AML-193 (cell line): ENCODE measurements at places on chromosomes 2 and 18.

DNA sequence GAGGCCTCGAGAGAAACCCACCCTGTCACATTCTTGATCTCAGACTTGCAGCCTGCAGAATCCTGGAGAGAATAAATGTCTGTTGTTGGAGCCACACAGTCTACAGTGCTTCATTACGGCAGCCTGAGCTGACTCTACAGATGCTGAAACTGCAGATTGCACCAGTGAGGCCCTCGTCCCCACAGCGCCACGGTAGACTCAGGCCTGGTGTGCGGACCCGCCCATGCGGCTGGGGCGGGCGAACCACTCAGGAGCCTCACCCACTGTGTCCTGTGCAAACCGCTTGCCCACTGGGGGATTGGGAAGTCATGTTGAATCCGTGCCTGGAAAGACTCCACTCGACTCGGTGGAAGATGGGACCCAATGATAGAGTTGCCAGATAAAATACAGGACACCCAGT, 125.2 kb upstream of the COPS8 start:
- no peak for DNase-seq

DNA sequence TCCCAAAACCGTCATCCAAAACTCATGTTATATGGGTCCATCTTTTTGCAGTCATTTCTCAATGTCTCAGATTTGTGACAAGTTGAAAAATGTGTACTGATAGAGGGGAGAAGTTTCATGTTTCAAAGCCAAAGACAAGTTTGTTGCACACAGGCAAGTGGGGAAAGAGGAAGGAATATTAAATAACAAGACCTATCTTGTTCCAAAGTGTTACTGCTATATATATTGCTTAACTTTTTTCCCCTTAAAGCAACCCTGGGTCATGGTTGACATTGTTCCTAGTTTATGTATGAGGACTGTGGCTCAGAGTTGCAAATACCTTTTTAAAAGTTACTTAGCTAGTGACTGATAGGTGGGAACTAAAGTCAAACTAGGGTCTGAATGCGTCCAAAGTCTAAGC, 1.7 kb downstream of the ITGA4 start:
- peak; percentile 74 for DNase-seq

DNA sequence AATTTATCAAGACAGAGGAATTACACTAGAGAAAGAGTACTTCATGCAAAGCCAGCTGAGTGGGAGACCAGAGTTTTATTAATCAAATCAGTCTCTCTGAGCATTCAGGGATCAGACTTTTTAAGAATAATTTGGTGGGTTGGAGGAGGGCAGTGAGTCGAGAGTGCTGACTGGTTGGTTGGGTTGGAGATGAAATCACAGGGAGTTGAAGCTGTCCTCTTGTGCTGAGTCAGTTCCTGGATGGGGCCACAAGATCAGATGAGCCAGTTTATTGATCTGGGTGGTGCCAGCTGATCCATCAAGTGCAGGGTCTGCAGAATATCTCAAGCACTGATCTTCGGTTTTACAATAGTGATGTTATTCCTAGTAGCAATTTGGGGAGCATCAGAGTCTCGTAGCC, 21.4 kb upstream of the PDCL3 start:
- no peak for DNase-seq

- DNase-seq, result no peak
Measured at GRCh38 chr18:26434887-26435286, 113.5 kb downstream of the KCTD1 start.

- peak; percentile 67 for DNase-seq
Measured at GRCh38 chr2:222561817-222562645, 93.9 kb downstream of the FARSB start.

- DNase-seq, result no peak
Measured at GRCh38 chr2:160075171-160075570, 12.8 kb upstream of the PLA2R1 start.

DNA sequence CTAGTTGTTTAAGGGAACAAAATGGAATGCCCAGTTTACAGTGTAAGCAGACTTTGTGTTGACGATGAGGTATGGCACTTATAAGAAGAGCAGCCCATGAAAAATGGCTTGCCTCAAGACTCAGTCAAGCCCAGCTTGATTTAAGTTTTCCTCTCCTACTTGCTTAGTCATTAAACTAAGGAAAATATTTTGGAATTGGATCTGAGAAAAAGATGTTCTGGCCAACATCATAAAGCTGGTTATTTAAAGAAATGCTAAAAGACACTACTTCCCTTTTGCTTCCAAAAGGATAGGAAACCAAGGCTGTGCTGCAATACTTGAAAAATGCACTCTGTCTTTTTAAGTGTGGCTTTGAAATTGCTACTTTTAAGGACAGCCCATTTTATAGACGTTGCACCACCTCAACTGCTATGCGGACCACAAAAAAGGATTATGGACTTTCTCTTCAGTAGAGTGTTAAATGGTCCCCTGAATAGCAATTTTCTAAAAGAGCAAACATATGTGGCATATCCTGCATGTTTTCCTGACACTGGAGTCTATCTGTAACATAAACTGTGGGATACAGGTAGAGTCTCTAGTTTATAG, 32.1 kb downstream of the CCDC141 start:
- DNase-seq, result peak; percentile 4

DNA sequence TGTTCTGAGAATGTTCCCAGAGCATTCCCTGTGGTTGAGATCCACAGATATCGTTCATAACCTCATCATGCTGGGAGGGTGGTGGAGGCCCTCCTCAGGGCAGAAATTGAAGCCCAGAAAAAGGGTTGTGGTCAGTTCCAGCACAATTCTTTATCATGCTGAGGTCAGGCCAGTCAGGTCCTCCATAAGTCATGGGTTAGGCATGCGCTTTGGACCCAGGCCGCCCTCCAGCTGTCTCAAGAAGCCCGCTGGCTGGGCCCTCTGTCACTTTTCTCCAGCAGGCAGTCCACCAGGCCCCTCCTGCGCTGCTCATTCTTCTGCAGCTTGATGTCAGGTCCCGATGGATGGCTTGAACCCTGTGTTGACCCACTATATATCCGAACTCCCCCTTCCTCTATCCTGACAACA, 151.1 kb upstream of the NT5C1B start:
- no peak for DNase-seq

- no peak for DNase-seq
Measured at GRCh38 chr2:241639385-241639784, 1.9 kb downstream of the ATG4B start.

DNA sequence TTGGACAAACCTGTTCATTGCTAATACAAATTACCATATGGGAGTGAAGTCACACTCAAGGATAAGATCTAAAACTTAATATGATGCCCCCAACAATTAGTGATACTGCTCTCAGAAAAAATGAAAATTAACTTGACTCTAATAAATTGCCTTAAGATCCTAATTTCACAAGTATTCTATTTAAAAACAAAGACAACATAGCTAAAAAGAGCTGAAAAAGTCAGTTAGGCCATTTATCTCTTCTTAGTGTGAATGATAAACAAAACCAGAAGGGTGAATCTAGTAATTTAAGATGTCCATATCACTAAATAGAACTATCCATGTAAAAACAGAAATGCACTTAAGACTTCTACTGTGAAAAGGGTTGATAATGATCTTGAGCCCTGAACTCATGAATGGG, 53.4 kb downstream of the FN1 start:
- no peak for DNase-seq

- no peak for DNase-seq
Measured at GRCh38 chr2:67600946-67601345, 203.8 kb downstream of the ETAA1 start.

DNA sequence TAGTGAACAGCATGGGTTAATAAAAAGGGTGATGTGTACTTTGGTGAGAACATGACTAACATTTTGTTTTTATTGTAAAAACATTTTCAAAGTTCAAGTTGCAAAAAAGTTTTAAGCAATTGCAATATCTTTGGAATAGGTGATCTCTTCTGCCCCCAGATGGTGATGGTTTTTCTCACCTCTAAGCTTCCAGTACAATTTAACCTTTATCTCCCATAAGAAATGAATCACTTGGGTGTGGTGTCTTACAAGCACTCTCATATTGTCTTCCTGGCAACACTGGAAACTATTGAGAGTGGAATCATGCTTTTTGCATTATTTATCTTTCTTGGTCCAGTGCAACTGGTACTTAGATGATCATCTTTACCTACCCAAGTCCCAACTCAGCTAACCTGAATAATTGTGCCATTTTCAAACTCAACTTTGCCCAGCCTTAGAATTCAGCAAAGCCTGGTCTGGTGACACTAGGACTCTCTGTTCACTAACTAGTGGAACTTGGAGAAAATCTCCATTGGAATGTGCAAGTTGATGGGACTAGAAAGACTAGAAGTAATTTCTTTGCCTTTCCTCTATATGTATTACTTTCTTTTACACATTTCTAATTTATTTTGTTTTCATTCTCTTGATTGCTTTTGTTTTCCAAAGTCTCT, 964.7 kb upstream of the ZEB2 start:
- peak; percentile 0 for DNase-seq

DNA sequence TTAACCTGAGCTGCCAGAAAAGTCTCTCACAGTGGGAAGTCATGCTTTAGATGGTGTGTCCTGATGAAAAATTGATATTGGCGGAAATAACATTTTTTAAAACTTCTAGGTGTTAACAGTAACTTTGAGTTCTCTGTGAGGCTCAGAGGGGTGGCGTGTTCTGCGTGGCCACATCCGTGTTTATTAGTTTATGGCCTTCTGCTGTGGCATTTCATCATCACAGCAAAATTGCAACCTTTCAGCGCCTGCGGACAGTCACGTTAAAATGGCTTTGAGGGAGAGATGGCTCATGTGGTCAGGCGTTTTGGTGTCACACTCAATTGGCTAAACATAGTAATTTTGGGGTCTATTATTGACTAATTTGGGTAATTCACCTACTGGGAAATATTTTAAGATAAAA, 42.4 kb downstream of the KLHL29 start:
- DNase-seq, result no peak

GRCh38 chr2:241413929-241414580, 58.0 kb downstream of the FARP2 start:
- DNase-seq, result no peak

- no peak for DNase-seq
Measured at GRCh38 chr2:234827096-234827860, 124.5 kb upstream of the SH3BP4 start.

GRCh38 chr2:205568620-205569019, 113.7 kb upstream of the NRP2 start:
- no peak for DNase-seq

- no peak for DNase-seq
Measured at GRCh38 chr2:11527001-11527400, 6.8 kb upstream of the GREB1 start.

DNA sequence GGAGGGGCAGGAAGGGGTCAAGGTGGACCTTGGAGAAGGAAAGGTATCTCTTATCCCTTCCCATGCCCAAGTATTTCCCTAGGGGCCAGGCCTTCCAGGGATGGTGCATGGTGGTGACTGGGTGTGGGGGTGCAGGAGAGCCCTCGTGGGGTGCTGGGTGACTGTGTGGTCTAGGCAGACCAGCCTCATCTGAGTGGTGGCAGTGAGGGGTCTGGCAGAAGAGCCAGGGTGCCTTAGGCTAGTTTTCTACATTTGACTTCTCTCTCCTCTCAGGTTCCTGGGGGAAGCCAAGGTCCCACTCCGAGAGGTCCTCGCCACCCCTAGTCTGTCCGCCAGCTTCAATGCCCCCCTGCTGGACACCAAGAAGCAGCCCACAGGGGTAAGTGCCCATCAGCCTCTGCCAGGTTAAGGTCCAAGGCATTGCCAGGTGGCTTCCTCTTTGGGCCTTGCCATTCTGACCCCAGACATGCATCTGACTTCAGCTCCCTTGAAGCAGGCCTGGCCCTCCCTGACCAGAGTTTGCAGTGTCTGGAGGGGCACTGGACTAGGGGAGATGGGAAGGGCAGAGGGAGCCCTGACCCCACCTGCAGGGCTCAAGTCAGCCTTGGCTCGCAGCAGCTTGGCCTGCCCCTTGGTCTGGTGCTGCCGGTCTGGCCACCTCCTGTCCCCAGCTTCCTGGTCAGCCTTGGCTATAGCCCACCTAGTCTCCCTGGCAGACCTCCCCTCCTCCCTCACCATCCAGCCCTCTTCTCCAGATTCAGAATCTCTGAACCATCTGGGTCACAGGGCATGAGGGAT, 49.8 kb downstream of the DYSF start:
- DNase-seq, result no peak

DNA sequence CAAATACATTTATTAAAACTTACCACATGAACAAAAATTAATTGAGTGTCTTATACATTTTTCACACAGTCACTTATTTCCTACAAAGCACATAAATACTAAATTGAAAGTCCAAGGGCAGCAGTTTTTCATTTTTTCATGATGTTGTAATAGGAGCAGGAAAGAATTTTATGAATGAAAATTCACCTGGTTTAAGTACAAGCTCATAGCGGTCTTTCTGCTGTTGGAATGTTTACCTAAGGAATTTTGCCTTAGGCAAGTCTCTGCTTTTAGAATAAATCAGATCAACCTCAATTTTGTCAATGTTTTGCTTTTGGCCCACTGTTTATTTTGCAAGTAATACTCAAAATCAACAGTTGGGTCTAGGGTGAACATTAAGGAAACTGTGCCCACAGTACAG, 40.0 kb downstream of the ETAA1 start:
- DNase-seq, result no peak
